ENCODE measurements at places on chromosomes 3 and 15. TPM values are rescaled to one million over a fixed set of nuclear protein-coding genes. Genes with fewer than 3 reads are reported as not detected.

The NR1I2 gene
- total RNA-seq = 37.4 TPM

The C3orf52 gene
- total RNA-seq = 66.9 TPM

The MYLK gene
- 753 TPM for total RNA-seq

The NUP210 gene
- 6.2 TPM for total RNA-seq

The ALDH1A3 gene
- 23.0 TPM for total RNA-seq

The NECTIN3 gene
- total RNA-seq = 20.4 TPM

The CDC25A gene
- 1.8 TPM for total RNA-seq

- no peaks in the 10 kb centered on the region for H3K4me1 ChIP-seq
- H3K27ac ChIP-seq = no peak overlapping the region
- no peaks in the 10 kb centered on the region for H3K27me3 ChIP-seq
- no peaks in the 10 kb centered on the region for H3K36me3 ChIP-seq
These were observed 91.1 kb upstream of the RNF7 start for GRCh38 chr3:141646760-141647561.

DNA sequence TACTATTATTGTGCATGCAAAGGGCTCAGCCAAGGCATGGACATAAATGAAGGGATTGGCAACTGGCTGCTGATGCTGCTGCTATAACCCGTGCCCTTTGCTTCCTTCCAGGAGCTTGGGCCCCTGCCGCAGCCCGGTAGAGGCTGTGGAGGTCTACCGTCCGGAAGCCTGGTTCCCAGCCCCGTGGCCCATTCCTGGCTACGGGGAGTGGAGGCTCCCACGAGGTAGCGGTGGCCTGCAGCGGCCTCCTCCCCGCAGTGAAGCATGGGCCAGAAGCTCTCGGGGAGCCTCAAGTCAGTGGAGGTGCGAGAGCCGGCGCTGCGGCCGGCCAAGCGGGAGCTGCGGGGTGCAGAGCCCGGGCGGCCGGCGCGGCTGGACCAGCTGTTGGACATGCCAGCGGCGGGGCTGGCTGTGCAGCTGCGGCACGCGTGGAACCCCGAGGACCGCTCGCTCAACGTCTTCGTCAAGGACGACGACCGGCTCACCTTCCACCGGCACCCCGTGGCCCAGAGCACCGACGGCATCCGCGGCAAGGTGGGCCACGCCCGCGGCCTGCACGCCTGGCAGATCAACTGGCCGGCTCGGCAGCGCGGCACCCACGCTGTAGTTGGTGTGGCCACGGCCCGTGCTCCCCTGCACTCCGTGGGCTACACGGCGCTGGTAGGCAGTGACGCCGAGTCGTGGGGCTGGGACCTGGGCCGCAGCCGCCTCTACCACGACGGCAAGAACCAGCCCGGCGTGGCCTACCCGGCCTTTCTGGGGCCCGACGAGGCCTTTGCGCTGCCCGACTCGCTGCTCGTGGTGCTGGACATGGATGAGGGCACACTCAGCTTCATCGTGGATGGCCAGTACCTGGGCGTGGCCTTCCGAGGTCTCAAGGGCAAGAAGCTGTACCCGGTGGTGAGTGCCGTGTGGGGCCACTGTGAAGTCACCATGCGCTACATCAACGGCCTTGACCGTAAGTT, 15.0 kb downstream of the SPSB4 start:
- H3K4me1 ChIP-seq = no peaks in the 10 kb centered on the region
- DNase-seq = no peak
- no peaks in the 10 kb centered on the region for H3K27me3 ChIP-seq
- H3K4me3 ChIP-seq = no peak overlapping the region
- no peaks in the 10 kb centered on the region for H3K36me3 ChIP-seq

DNA sequence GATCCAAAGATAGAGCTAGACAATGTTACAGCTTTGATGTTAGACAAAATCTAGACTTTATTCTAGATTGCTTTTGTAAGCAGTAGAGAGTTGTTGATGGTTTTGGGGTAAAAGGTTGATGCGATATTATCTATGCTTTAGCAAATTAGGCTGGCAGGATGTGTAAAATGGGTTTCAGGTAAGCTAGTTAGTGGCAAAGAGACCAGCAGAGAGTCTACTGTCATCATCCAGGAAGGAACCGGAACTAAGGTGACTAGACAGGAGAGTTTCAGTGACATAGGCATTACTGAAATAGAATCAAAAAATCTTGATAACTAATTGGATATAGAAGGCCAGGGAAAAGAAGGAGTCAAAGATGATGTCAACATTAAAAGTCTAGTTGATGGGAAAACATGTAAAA, 11.1 kb downstream of the OR5K2 start:
- no peak for DNase-seq
- no peaks in the 10 kb centered on the region for H3K27me3 ChIP-seq
- H3K36me3 ChIP-seq = peaks cover 19% of the 10 kb centered on the region
- no peak overlapping the region for H3K4me3 ChIP-seq
- H3K27ac ChIP-seq = no peak overlapping the region
- no peaks in the 10 kb centered on the region for H3K4me1 ChIP-seq

DNA sequence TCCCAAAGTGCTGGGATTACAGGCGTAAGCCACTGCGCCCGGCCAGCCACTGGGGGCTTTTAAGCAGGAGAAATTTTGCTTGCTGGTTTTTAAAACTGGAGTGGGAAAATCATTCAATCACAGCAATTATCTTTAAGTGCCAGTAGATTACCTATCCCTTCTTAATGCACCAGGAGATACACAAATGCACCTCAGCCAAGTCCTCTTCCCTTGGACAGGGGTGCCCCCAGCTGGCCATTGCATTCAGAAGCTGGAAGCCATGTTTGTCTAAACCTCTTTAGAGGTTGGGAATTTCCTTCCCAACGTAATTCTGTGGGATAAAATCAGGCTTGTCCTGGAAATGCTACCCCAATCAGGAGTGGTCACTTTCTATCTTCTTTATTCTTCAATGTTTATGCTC, 26.6 kb downstream of the MIX23 start:
- H3K27me3 ChIP-seq = no peaks in the 10 kb centered on the region
- H3K36me3 ChIP-seq = peaks cover 16% of the 10 kb centered on the region
- no peak overlapping the region for H3K4me3 ChIP-seq
- peak; percentile 67 for DNase-seq

- no peak for DNase-seq
- H3K4me1 ChIP-seq = no peaks in the 10 kb centered on the region
- H3K4me3 ChIP-seq = no peak overlapping the region
- peaks cover 74% of the 10 kb centered on the region for H3K27me3 ChIP-seq
These were observed 64.1 kb downstream of the CCDC33 start for GRCh38 chr15:74300057-74300795.

GRCh38 chr3:97111244-97111643, 296.9 kb downstream of the EPHA6 start:
- no peaks in the 10 kb centered on the region for H3K4me1 ChIP-seq
- no peaks in the 10 kb centered on the region for H3K27me3 ChIP-seq
- H3K27ac ChIP-seq = no peak overlapping the region
- DNase-seq = no peak

DNA sequence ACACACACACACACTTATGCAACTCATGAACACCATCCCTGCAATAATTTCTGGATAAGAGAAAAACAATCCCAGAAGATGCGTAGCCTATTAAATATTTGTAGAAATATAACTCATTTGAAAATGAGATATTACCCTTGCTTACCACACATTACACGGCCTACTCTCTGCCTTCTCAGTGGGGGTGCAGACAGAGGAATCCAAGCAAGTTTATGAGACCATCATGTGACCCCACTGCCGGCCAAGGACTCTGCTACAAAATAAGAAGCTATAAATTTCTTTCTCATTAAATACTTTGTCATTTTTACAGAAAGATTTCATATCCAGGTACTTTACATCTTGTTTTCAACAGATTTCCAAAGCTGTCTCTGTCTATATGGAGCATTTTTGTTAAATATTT, 286.3 kb downstream of the ZNF385D start:
- no peaks in the 10 kb centered on the region for H3K27me3 ChIP-seq
- H3K4me1 ChIP-seq = no peaks in the 10 kb centered on the region
- no peaks in the 10 kb centered on the region for H3K36me3 ChIP-seq

DNA sequence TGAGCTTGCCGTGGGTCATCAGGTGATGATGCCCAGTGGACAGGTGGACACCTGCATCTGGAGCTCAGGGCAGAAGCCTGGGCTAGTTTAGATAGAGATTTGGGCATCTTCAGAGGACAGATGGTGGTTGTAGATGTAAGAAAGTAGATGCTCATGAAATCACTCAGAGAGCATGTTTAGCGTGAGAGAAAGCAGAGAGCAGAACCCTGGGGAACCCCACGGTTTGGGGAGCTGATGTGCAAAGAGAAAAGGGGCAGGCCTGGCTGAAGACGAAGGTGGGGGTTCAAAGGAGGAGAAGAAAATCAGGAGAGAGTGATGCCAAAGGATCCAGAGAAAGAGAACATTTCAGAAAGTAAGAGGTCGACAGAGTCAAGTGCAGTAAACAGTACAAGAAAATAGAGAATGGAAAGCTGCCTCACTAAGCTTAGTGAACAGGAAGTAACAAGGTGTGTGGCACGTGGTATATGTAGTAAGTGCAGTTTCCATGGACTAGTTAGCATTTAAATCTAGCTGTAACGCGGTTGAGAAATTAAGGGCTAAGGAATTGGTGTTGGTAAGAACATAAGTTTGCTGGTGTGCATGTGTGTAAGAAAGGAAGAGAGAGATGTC, 13.5 kb downstream of the TIGIT start:
- H3K4me1 ChIP-seq = no peaks in the 10 kb centered on the region
- H3K27me3 ChIP-seq = no peaks in the 10 kb centered on the region
- H3K4me3 ChIP-seq = no peak overlapping the region
- no peak for DNase-seq
- peak overlapping the region; percentile 32 for H3K27ac ChIP-seq
- H3K36me3 ChIP-seq = no peaks in the 10 kb centered on the region

DNA sequence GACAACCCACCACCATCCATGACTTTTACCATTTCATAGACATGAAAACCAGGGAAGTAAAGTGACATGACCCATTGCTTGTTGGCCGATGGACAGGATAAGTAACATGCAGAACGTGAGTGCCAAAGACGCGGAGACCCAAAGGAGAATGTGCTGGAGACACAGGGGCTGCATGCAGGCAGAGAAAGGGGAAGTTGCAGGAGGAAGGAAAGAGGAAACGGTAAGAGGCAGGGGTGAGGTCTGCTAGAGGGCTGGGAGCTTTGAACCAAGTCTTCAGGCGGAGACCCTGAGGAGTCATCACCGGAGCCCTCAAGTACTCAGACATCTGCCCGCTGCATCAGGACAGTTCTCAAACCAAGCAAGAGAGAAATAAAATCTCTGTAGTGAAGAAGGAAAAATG, 34.9 kb downstream of the MAGEF1 start:
- H3K4me3 ChIP-seq = no peak overlapping the region
- no peaks in the 10 kb centered on the region for H3K36me3 ChIP-seq
- no peak overlapping the region for H3K27ac ChIP-seq

DNA sequence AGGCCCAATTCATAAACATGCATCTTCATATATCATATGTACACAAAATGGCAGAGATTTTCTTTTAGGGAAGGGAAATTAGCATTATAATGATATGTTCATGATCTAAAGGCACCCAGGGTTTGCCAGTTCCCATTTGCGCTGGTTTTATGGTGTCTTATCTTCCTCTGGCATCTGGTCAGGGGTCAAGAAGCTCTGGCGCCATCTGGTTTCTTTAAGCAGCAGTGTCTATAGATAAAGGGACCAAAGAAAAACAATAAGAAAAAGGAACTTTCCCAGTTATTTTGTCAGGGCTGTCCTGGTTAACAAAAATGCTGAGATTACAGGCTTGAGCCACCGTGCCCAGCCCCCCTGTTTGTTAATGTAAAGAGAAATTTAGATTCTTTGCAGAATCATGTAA, 3.3 kb upstream of the DCP1A start:
- no peak overlapping the region for H3K27ac ChIP-seq
- no peaks in the 10 kb centered on the region for H3K4me1 ChIP-seq
- no peaks in the 10 kb centered on the region for H3K27me3 ChIP-seq
- H3K4me3 ChIP-seq = no peak overlapping the region
- no peak for DNase-seq

DNA sequence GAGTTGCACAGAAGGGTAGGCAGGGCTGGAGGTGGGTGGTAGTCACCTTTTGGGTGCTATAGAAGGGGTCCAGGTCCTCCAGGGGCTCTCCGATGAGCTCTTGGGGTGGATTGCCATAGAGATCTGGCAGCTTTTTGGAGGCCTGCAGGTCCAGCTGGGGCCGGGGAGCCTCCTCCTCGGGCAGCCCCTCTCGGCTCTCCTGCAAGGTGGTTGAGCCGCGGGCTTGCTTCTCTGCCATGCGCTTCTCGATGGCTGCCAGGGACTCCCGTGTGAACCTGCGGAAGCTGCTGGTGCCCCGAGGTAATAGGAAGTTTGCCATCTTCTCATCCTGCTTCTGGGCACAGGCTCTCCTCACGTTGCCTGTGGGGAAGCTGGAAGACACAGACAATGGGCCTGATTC, 16.5 kb downstream of the SCN5A start:
- no peak overlapping the region for H3K27ac ChIP-seq
- H3K4me1 ChIP-seq = no peaks in the 10 kb centered on the region
- H3K27me3 ChIP-seq = no peaks in the 10 kb centered on the region
- no peaks in the 10 kb centered on the region for H3K36me3 ChIP-seq

- no peak overlapping the region for H3K4me3 ChIP-seq
- DNase-seq = peak; percentile 52
- H3K4me1 ChIP-seq = peaks cover 35% of the 10 kb centered on the region
- H3K27ac ChIP-seq = no peak overlapping the region
- H3K27me3 ChIP-seq = no peaks in the 10 kb centered on the region
These were observed 53.7 kb upstream of the MEF2A start for GRCh38 chr15:99511866-99512661.

DNA sequence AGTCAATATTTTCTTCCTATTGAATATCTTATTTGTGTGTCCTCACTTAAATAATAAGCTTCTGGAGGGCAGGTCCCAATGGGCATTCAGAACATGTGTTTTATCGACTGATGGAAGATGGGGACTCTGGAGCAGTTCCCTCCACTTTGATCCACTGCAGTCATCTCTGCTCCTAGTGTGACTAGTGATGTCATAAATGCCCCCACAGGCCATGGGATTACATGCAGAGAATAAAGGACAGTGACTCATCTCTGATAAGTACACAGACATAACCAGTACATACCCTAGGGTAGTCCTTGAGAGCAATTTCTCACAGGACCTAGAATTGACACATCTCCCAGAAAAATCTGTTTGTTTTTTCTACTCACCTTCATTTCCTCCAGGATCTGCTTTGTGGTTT, 49.4 kb upstream of the FMN1 start:
- no peak overlapping the region for H3K27ac ChIP-seq
- DNase-seq = no peak
- no peaks in the 10 kb centered on the region for H3K4me1 ChIP-seq
- H3K4me3 ChIP-seq = no peak overlapping the region

DNA sequence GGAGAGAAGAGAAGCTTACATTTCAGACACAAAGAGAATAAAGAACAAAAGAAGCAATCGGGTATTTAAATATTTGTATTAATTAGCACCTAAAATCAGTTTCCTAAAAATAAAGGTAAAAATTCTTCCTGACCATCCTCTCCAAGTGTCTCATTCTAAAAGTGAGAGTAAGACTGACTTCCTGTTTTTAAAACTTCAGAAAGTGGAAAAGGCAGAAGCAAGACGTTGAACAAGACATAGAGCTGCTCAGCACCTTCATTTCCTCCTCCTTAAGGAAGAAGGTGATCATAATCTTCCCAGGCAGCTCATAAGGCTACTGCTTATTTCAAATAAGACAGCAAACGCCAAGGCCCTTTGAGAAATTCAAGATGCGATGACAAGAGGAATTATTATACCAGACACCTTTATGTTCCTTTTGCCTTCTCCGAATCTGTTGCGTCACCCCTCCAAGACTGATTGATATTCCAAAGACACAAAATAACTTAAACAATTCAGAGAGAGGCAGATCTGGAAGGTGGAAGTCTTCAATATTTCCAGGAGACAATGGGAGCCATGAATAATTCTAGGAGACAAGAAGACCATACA, 238.8 kb upstream of the TLE3 start:
- peaks cover 19% of the 10 kb centered on the region for H3K4me1 ChIP-seq
- H3K27me3 ChIP-seq = no peaks in the 10 kb centered on the region
- DNase-seq = no peak
- no peaks in the 10 kb centered on the region for H3K36me3 ChIP-seq
